ENCODE measurements at places on chromosomes 7 and 10.
A peak's percentile ranks its signal among the peaks of the same experiment; 100 is the strongest.

GRCh38 chr10:101228153-101228965, 904 bp downstream of the LBX1 start:
- no peak for DNase-seq

GRCh38 chr10:67783606-67784294, 54.2 kb downstream of the DNAJC12 start:
- no peak for DNase-seq

DNA sequence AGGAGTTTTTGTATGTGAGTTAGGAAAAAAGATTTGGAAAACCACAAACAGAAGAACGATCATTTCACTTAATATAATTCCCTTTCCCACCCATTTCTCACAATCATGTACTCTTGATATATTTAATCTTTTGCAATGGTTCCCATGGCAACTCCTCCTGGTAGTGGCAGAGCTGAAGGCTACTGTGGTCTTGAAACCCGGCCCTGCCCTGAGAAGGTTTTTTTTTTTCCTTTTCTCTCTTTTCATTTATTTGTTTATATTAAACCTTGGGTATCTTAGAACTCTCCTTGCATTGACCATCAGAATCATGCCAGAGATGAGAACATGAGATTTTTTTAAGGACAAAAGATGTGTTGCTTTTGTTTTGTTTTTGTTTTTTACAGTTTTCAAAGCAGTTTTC, 566.1 kb upstream of the NRP1 start:
- DNase-seq = no peak

DNA sequence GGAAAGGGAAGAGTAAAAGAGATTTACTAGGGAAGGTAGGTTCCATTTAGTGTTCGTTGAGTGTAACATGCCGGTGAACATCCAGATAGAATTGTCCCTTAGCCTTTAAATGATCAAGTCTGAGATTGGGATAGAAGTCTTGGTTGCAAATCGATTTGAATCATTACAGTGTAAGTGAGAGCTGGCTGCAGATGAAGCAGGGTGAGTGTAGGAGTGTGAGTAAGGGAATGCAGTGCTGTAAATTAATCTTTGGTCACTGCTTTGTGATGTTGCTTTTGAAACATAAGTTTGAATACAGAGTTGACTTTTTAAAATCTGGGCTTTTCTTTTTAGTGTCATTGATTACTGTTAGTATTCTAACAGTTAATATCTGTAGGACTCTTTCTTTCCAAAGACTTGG, 16.3 kb downstream of the TPST1 start:
- DNase-seq = no peak

- no peak for DNase-seq
Measured at GRCh38 chr7:50556247-50556991, 8.8 kb downstream of the DDC start.

GRCh38 chr7:150753826-150754603, 16.8 kb downstream of the GIMAP5 start:
- peak; percentile 24 for DNase-seq

DNA sequence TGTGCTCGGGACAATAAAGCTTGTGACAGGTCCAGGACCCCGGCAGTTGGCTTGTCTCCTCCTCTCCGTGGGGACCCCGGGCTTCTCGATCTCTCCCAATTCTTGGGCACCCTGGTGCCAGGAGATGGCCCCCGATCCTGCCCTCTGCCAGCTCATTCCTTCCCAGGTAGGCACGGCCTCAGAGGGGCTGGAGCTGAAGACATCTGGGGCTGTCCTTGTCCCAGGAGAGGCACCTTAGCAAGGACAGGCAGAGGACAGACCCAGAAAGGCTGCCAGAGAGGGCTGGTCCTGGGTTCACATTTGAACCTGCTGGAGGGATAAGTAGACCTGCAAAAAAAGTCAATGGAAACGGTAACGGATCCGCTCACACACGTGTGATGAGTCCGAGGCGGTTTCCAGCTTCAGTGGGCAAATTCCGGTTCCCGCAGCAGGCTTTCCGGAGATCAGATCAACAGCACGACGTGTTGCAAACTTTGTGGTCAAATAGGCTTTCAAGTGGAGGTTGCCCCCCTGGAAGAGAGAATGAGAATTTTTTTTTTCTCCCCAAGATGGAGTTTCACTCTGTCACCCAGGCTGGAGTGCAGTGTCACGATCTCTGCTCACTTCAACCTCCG, 47.7 kb upstream of the GTF2IRD1 start:
- no peak for DNase-seq

DNA sequence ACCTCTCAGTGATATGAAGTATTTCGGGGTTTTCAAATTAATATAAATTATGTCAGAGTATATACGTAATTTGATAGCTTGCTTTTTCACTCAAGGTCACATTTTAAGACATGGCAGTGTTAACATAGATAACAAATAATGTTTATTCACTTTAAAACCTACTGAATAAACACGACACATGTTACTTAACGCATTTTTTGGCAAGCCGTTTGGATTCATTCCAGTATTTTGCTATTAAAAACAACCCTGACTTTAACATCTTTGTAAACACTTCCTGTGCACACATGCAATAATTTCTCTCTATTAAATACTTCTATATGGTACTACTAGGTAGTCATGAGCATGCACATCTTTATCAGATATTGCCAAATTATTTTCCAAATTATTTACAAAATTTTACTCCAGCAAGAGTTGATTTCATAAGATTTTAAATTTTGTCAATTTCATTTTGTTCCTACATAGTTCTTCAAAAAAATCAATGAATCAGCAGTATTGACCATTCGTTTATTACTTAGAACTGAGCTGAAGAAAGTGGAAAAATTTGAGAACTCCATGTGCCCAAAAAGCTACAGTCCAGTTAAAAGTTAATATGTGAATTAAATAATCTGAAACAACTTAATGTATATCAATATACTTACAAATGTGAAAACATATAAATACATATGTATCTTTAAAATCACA, 26.8 kb upstream of the THSD7A start:
- DNase-seq = no peak

All from stimulated activated naive CD4-positive, alpha-beta T cell treated with Interleukin-2 at 50 U/mL for 16 hours (primary cell).